ENCODE measurements at places on chromosomes 1 and 21.

DNA sequence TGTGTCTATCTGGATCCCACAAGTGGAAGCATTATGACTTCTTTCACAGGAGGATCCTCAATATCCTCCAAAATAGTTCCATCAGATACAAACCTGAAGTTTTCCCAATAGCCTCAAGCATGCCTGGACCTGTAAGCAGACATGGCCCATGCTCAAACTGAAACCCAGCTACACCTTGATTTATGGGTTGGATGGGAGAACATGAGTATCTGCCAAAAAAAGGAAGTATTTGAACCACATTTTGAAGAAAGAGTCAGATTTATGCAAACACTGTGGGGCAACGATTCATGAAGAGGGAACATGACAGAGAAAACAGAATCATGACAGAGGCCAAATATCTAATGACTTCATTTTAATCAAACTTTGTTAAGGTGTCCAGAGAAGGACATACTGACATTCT is 351.0 kb upstream of the NFIA start:
- no peak for DNase-seq

- no peak for DNase-seq
Measured at GRCh38 chr1:109931189-109931731, 20.6 kb downstream of the CSF1 start.

DNA sequence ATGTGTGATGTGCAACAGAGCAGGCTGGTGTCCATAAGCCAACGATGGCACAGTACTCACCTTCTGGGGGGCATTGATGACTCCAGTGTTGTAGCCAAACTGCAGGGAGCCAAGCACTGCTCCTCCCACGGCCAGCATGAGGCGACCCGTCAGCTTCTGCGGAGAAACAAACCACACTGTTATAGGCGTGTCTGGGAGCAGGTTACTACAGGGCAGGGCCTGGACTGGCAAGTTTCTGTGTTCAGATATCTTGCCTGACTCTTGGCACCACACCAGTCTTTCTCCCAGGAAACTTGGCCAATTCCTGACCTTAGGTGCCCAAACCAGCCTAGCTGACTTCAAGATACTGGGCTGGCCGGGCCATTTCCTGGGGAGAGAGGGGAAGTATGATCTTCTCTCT is 15.5 kb downstream of the SLC2A1 start:
- DNase-seq, result peak; percentile 48

- DNase-seq, result peak; percentile 84
Measured at GRCh38 chr1:23634840-23635651, 56.6 kb upstream of the RPL11 start.

- no peak for DNase-seq
Measured at GRCh38 chr1:241586905-241587512, 53.2 kb downstream of the CHML start.

GRCh38 chr1:204891860-204892259 is 21.2 kb downstream of the NFASC start:
- no peak for DNase-seq

DNA sequence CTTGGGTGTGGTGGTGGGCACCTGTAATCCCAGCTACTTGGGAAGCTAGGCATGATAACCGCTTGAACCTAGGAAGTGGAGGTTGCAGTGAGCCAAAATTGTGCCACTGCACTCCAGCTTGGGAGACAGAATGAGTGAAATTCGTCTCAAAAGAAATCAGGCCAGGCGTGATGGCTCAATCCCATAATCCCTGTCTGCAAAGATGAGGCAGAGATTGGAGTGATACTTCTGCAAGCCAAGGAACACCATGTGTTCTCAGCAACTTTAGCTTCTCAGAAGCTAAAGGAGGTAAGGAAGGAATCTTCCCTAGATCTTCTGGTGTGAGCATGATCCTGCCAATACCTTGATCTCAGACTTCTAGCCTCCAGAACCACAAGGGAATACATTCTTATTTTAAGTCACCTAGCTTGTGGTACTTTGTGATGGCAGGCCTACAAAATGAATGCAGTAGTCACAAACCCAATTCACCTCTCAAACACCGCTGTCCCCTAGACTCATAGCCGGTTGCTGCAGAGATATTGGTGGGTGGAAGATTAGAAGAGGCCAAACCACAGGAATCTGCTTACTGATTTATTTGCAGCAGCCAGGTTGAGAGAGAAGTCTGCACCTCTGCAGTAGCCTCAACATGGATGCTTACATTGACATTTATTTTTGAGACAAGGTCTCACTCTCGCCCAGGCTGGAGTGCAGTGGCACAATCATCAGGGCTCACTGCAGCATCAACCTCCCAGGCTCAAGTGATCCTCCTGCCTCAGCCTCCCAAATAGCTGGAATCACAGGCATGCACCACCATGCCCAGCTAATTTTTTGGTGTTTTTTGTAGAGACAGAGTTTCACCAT is 18.6 kb downstream of the L1TD1 start:
- no peak for DNase-seq

GRCh38 chr21:26153758-26154157 is 16.8 kb downstream of the APP start:
- no peak for DNase-seq

- DNase-seq, result no peak
Measured at GRCh38 chr1:182765391-182765790, 24.2 kb upstream of the NPL start.

- no peak for DNase-seq
Measured at GRCh38 chr1:31374511-31375196, 1.8 kb upstream of the FABP3 start.

- no peak for DNase-seq
Measured at GRCh38 chr1:13864760-13865159, 164.8 kb downstream of the PRDM2 start.

- DNase-seq, result no peak
Measured at GRCh38 chr1:111856411-111857185, 100.9 kb downstream of the DDX20 start.

DNA sequence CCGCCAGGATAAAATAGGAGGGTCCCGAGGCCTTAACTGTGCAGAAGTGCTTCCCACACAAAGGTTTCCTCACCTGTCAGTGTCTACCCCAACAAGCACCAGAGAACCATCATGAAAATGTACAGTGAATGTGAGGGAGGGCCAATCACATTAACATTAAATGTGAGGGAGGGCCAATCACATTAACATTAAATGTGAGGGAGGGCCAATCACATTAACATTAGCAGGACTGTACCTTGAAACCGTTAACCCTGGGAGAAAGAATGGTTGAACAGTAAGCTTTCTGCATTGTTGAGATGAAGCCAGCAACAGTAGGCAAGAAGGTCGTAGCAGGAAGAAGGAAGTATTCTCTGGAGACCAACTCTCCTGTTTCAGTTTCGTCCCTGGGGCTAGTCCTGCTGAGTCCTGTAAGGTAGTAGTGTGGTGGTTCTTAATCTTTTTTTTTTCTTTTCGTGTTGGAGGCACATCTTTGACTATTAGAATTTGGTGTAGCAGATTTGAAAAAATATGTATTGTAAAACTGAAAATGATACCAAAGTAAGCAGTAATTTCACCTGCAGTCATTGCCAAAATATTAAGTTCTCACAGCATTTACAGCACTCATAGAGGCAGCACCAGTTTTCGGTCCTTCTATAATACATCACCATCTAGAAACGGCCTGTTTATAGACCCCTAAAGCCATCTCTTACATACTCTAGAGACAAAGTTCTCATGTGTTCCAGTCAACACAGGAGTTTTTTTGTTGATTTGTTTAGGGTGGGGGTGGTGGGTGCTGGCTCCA is 98.6 kb upstream of the PPP2R5A start:
- DNase-seq, result peak; percentile 39

- no peak for DNase-seq
Measured at GRCh38 chr1:164518692-164519332, 40.2 kb upstream of the PBX1 start.

- no peak for DNase-seq
Measured at GRCh38 chr1:5904551-5904950, 87.7 kb downstream of the NPHP4 start.

GRCh38 chr1:26408604-26409003 is 2.0 kb upstream of the LIN28A start:
- DNase-seq, result peak; percentile 82

- DNase-seq, result no peak
Measured at GRCh38 chr1:3718764-3719163, 33.5 kb upstream of the CCDC27 start.

GRCh38 chr1:12407050-12407961 is 177.5 kb downstream of the VPS13D start:
- DNase-seq, result peak; percentile 50

DNA sequence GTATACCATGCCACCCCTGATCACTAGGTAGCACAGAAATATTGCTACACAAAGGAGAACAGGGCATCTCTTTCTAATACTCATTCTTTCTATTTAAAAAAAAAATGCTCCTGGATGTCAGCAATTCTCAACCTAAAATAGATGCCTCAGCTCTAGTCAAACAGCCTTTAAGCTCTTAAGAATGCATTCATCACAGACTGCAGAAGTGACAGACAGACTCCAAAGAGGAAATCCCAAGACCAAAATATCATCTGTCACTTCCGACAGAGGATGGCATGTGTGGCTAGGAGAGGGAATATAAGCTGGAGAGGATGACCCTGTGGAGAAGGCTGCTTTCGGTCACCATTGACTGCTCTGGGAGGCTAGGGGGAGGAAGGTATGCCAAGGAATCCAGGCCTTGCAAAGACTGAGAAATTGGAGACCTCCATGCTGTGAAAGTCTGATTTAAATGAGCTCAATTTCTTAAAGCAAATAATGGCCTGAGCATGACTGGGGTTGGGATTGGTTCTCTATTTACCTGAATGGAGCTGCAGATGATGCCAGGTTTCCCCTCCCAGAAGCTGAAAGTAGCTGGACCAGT is 277.4 kb downstream of the BRINP2 start:
- DNase-seq, result no peak

DNA sequence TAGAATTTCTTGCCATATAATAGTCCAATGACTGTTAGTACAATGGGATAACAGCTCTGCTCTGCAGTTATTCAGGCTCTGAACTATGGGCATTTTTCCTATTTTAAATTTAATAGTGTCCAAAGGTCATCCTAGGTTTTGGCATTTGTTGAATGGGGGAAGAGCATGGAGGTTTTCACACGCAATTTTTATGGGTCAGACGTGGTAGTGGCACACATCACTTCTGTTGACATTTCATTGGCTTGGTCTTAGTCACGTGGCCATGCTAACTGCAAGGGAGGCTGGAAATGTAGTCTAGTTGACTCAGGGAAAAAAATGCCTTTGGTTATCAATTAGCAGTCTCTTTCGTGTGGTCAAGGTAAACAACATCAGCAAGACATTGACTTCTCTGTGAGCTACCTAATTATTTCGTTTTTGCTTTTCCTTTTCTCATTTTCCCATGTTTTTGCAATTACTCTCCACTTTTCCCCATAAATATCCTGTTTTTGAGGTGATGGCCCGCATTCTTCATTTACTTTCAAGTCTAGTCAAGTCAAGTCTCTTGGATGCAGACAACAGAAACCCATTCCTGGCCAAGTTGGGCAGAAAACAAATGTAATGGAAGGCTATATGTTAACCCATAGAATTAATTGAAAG is 82.8 kb downstream of the DYRK1A start:
- DNase-seq, result no peak

GRCh38 chr1:107151295-107151694 is 10.5 kb downstream of the NTNG1 start:
- DNase-seq, result no peak

DNA sequence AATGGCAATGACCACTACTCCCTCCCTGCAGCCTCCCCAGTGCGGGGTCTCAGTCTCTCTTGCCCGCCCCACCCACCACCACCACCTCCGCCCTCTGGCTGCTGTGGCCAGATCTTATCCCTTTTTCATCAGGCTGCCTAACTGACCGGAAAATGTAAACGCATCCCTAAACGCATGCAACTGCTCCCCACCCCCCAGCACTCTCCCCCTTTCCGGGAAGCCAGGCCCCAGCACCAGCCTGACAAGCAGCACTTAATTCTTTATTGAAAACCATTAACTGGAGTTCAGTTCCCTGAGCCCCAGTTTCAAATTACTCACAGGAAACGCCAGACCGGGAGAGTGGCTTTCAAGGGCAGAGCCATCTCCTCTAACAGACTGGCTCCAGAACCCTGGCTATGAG is 147.7 kb downstream of the DMRTA2 start:
- no peak for DNase-seq

- DNase-seq, result no peak
Measured at GRCh38 chr1:155673003-155673402, 15.6 kb downstream of the YY1AP1 start.

- no peak for DNase-seq
Measured at GRCh38 chr1:168135921-168136708, 615 bp downstream of the GPR161 start.

DNA sequence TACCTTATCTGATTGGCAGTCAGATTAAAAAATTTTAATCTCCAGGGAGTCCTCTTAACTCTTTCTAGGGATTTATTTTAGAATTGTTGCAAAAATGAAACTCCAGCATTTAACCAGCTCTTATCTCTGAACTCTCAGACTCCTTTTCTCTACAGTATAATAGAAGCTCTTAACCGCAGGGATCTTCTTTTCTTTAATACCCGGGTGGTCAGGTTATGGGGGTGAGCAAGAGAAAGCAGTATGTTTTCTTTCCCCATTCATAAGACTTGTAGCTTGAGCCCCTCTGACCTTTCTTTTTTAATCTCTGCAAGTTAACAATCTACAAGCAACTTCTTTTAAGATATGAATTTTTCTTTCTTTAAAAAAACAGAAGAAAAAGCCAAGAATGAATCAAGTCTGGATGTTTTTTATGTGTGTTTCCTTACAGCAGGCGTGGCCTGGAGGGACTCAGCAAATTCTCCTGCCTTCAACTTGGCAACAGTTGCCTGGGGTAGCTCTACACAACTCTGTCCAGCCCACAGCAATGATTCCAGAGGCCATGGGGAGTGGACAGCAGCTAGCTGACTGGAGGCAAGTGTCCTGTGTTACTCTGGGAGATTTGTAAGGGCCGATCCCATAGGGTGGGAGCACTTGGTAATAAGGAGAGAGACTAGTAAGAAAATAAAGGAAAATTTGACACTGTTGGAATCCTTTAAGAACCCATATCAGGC is 13.4 kb upstream of the OLFML3 start:
- no peak for DNase-seq

DNA sequence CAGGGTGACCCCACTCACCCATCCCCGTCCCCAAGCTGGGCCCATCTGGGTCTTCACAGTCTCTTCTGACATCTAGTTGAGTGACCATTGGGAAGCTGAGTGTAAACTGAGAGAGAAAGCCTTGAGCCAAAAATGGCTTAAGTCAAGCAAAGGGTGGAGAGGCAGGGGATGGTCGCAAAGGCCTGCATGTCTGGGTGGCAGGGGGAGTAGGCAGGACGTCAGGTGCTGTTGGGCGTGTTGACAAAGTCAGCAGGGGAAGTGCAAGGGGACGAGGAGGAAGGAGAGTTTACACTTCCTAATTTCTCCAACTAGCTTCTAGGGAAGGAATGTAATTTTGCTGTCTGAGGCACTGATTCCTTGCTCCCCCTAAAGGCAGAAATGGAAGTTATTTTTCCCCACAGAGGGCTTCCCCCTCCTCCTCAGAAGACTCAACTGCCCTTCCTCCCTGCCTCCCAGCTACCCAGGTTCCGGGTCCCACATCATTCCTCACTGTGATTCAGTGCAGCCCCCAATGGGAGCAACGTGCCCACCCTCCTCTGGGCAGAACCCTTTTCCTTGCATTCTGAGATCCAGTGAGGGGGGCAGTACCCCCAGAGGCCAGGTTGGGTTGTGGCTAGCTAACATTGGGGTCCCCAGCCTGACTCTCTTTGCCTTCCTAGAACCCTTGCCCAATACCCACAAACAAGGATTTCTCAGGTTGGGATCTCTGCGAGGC is 1.2 kb upstream of the ADORA1 start:
- DNase-seq, result no peak

DNA sequence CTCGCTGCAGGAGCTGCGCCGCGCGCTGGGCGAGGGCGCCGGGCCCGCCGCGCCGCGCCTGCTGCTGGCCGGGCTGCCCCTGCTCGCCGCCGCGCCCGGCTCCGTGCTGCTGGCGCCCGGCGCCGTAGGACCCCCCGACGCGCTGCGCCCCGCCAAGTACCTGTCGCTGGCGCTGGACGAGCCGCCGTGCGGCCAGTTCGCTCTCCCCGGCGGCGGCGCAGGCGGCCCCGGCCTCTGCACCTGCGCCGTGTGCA is 730 bp downstream of the OLIG1 start:
- no peak for DNase-seq
